ENCODE measurements at places on chromosomes 2 and 18. TPM values are rescaled to one million over a fixed set of nuclear protein-coding genes. Genes with fewer than 3 reads are reported as not detected.

VIT gene
- total RNA-seq: 0.26 TPM

INHA gene
- not detected for total RNA-seq

TXNDC2 gene
- not detected for total RNA-seq

CDH2 gene
- 1.8 TPM for total RNA-seq

GPR35 gene
- 0.13 TPM for total RNA-seq

ACOXL gene
- total RNA-seq: not detected

CMPK2 gene
- total RNA-seq: 0.64 TPM

MAIP1 gene
- total RNA-seq: 24.9 TPM

CYS1 gene
- under 0.01 TPM for total RNA-seq

ZNF396 gene
- 0.51 TPM for total RNA-seq

NPAS2 gene
- total RNA-seq: 7.8 TPM

RRM2 gene
- total RNA-seq: 29.1 TPM

MMADHC gene
- total RNA-seq: 131 TPM

NT5C1B gene
- total RNA-seq: not detected

All from dermis microvascular lymphatic vessel endothelial cell (primary cell).